NCI-H2029 (cell line): ENCODE measurements at places on chromosomes 1 and 21.

DNA sequence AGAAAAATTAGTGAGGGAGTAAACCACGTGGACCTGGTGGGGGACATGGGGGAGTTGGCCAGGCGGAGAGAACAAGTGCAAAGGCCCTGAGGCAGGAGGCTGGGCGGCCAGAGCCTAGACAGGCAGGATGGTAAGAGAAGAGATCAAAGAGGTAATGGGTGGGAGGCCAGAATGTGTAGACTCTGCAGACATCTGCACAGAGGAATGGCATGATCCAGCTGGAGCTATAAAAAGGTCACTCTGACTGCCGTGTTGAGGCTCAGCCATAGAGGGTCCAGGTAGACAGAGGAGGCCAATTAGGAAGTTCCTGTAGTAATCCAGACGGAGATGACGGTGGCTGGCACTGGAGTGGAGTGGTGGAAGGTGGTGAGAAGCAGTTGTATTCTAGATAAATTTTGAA lies 3.6 kb downstream of the H6PD start:
- DNase-seq, result no peak

DNA sequence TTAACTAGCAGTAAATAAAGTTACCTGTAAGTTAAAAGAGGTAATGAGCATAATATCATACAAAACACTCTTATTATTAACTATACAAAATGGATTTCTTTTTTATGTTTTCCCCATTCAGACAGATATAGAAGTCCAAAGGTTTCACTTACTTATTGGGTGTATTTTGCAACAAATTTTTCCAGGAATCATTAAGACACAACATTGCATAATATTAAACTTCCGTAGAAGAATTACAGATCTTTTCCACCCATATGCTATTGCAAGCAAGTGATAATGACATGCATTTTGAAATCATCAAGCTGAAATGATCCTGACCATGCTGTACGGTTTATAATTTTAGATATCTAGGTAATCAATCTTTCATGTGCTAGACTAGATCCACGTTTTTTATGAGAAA lies 957.0 kb downstream of the NCAM2 start:
- DNase-seq, result no peak

DNA sequence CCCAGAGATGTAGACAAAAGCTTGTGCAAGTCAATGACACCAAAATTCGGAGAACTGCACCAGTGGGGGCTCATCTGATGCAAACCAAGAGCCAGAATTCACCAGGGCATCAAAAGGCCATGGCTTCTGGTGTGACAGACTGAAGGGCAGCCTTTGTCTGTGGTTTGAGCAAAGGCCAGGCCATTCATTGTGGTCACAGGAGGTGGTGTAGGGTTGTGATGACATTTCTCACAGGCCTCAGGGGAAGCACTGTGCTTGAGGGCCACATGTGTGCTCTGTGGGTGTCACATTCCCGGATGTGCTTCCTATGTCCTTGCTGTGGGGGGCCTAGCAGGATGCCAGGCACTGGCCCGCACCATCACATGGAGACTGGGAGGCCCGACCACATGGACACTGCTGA lies 22.5 kb upstream of the KCNE1 start:
- no peak for DNase-seq

DNA sequence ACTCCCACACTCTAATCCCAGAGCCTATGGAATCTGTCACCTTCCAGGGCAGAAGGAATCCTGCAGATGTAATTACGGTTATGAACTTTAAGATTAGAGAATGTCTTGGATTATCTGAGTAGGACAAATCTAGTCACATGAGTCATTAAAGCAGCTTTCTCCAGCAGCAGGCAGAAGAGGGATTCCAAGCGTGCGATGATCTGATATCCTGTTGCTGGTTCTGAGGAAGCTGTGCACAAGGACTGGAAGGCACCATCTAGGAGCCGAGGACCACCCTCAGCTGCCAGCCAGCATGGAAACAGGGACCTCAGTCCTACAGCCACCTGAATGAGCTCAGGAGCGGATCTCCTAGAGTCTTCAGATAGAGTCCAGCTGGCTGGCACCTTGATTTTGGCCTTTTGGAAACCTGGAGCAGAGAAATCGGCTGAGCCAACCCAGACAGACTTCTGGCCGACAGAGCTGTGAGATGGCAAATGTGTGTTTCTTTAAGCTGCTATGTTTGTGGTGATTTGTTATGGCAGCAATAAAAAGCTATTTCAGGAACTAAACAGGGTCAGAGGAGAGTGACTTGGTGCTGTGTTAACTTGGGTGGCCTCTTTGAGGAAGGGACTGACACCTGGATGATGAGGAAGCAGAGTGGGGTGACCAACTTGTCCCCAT lies 34.5 kb downstream of the LRRN2 start:
- DNase-seq, result no peak

DNA sequence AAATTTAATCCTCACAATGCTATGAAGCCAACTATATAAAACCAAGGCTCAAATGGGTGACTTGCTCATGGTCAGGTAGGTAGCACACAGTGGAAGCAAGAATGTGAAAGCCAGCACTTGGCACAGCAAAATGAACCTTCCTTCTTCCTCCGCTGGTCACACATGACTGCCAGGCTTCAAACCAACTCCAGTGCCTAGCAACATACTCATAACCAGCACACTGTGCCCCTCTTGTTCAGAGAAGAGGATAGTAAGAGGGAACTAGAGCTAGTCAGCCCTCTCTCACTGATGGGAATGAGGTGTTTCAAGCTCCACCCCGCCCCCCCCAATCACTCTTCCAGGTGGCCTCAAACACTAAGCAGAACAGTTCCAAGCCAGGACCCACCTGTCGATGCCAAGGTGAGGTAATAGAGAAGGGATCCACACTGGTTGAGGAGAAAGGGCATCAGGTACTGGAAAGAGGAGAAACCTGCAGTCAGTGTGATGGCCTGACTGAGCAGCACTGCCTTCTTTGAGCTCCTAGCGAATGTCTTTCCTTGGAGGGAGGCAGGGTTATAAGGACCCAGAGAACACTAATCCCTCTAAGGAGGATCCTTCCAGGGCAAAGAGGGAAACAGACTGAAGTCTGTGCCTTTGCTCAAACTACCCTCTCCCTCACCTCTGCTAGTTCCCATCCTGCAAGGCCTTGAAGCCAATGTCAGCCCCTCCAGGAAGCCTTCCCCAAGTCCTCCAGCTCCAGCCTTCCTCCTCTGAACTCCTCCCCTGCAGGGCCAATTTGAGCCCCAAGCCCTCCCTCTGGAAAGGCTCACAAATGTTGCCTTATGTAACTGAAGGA lies 1.2 kb downstream of the TMEM234 start:
- no peak for DNase-seq

DNA sequence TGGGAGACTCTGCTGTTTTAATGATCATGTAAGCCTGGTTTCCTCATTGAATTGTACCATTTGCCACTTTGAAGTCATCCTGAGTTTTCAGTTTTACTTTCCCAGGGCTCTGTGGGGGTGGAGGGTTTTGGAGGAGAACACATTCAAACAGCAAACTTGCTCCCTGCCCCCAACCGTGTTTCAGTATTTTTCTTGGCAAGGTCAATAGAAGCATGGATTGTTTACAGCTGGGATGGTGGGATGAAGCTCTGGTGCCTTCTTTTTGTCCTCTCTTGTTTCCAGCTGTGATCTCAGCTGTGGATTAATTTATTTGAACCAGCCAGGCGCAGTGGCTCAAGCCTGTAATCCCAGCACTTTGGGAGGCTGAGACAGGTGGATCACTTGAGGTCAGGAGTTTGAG lies 54.3 kb upstream of the SERBP1 start:
- DNase-seq, result no peak

DNA sequence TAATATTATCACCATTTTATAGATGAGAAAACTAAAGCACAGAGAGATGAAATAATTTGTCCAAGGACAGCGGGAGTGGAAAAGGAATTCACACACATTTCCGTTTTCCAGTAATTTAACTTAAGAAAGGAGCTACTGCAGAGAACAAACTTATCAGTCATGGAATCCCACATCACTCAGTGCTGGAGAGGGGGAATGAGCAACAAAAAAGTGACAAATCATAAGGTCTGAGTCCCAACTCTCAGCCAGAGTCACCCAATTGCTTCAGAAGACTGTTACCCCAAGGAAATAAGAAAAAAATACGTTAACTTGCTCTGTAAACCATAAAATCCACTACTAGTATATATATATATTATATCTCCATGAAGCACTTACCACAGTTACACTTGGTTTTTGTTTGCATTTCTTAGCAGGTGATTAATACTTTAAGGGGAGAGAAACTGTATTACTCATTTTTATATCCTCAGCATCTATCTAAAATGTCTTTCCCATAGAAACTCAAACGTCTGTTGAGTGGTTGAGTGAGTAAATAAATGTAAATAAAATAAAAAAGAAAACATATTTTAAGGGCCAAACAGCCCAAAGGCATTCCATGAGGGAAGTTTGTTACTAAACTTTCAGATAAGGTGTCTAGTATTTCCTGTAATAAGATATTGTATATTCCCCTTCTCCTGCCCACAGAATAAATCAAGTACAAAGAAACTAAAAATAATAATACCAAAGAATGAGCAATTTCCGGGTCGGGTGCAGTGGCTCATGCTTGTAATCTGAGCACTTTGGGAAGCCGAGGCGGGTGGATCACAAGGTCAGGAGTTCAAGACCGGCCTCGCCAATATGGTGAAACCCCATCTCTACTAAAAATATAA lies 76.8 kb downstream of the SLC45A1 start:
- DNase-seq, result no peak

DNA sequence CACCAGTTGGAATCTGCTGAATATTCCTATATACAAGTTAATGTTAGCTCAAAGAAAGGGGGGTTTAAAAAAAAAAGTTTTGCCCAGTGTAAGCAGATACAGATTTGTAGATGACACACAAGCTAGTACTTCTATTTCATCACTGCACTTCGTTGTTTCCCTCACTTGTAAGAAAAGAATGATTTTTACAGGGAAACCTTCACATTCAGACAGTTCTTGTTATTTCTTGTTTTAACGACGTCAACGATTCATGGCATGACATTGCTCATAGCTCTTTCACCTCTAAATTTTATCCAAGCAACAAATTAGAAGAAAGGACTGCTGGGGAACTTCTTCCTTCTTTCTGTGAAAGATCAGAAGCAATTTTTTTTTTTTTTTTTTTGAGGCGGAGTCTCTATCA lies 25.7 kb upstream of the C1orf105 start:
- DNase-seq, result no peak

GRCh38 chr1:246355411-246356230 lies 151.5 kb downstream of the SMYD3 start:
- no peak for DNase-seq

GRCh38 chr1:3495776-3496745 lies 41.6 kb downstream of the ARHGEF16 start:
- no peak for DNase-seq

- no peak for DNase-seq
Observed at GRCh38 chr1:18653916-18654315, 23.3 kb downstream of the PAX7 start.

DNA sequence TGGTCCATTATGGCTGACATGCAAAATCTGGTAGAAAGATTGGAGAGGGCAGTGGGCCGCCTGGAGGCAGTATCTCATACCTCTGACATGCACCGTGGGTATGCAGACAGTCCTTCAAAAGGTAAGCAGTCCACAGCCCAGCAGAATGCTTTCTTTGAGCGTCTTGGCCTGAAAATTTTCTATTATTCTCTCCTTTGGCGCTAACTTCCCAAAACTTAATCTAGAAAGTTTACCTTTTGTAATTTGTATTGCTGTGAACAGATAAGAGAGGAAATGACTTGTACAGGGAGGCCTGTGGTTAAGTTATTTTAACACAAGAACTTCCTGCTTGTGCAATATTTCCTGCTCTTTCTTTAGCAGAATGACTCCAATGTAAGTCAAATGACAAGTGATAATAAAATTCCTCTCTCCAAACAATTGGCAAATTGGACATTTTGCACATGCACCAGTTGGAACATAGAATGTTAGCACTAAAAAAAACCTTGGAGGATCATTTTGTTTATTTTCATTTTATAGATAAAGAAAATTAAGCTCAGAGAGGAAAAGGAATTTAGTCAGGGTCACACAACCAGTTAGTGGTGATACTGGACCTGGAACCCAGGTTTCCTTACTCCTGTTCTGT lies 18.9 kb downstream of the CAP1 start:
- peak; percentile 90 for DNase-seq

DNA sequence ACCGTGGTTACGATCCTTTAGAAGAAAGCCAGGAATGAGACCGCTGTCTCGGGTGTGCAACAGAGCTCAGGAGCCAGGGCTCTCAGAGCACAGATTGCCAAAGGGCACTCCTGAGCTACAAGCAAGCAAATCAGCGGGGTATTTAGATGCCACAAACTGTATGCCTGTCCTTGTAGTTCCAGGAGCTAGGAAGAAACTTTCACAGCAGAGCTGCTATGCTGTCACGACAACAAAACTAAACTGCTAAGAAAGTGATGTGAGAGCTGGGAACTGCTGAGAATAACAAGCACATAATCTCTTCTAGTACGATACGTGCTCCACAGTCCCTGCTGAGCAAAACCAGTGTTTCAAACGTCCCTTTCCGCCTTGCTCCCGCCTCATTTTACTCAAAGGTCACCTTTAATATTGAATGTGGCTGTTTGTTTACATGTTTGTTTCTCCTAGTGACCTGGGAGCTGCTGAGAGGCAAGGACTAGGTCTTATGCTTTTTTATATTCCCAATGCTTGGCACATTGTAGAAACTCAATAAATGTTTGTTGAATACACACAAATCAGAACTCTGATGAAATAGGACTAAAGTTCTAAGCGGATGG lies 14.7 kb downstream of the GREM2 start:
- no peak for DNase-seq

DNA sequence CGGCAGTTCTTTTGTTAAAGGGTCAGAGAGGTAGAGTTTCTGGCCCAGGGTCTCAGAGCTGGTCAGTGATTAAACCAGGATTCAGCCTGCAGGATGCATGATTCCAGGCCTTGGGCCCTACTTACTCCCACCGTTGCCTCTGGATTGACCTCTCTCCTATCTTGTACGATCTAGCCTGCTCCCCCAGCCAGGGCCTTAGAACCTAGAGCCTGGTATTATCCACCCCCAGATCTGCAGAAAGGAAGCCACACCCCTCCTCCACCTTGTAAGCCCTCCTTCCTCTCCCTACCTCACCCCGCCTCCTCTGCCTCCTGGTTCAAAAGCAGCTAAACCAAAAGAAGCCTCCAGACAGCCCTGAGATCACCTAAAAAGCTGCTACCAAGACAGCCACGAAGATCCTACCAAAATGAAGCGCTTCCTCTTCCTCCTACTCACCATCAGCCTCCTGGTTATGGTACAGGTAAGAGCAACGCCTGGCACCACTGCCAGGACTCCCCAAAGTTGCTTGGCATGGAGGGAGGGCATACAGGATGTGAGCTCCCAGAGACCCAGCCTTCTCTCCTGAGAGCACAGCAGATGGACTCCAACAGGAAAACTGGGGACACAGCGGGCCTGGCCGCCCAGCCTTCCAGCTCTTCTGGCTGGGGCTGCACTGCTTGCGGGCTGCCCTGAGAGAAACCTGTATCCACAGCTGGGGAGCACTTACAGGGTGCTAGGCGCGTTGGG lies at the start of gene CD52:
TSS of gene CD52 (plus strand) at position 347 of the 726 bp plus-strand sequence. CDS start at position 407, 60 bp downstream.
- DNase-seq, result no peak

- DNase-seq, result no peak
Observed at GRCh38 chr1:100458661-100459357, 79.1 kb upstream of the GPR88 start.
